Fibroblast of pulmonary artery (primary cell): ENCODE measurements at places on chromosomes 13 and 19.

DNA sequence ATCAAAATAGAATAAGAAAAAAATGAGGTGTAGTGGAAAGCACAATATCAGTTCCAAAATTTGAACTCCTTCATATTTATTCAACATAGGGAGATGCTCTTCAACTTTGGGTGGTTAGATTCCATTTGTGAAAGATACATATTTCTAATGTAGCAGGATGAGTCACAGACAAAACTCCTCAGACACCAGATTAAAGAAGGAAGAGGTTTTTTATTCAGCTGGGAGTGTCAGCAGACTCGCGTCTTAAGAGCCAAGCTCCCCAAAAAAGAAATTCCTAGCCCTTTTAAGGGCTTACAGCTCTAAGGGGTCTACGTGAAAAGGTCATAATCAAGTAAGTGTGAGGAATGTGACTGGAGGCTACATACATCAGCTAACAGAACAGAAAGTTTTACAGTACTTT, 6.8 kb upstream of the ZNF765 start:
- DNase-seq, result peak; percentile 5

DNA sequence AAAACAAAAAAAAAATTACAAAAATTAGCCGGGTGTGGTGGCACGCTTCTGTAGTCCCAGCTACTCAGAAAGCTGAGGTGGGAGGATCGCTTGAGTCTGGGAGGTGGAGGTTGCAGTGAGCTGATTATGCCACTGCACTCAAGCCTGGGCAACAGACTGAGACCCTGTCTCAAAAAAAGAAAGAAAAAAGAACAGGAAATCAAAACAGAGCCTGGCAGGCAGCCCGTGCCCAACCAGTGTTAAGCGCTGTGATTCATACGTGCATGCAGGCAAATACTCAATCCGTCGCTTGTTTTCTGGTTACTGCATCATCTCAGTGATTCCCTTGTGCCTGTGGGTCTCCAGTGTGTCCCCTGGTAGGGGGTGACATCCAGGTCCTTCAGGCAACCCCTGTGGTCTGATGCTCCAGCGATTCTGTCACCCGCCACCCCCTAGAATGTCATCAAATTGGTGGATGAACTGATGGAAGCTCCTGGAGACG, 18.1 kb downstream of the DDX39A start:
- peak; percentile 27 for DNase-seq

- no peak for DNase-seq
These were observed 3.7 kb downstream of the ATP4A start for GRCh38 chr19:35559781-35560180.

DNA sequence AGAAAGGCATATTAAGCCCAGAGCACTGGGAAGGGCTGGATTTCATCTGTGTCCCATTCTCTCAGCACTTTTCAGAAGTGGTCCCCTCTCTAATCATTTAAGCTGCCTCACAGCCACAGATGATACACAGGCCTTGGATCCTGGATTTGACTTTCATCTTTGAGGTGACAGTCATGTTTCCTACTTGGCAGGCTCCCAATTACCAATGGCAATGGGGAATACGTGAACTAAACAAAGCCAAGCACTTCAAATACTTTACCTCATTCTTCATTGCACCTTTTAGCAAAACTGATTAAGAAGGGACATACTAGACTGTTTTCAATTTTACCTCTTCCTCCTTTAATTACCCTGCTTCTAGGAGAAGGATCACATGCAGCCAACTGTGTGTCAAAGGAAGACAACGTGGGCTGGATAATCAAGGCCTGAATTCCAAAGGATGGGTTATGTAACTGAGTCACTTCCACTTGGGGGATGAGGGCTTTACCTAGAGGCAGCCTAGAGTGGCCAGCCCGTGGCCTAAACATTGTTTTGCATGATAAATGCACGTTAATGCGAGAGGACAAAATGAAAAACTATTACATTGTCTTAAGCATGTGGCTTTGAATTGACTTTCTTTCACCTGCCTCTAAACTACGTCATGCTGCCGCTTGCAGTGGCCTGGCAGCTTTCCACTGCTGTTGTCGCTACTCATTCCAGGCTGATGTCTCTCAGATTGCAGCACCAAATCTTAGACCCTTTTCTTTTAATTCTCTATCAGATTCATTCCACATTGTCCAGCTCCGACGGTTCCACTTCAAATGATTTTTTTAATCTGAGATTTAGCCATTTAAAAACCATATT, 95.0 kb downstream of the KCTD12 start:
- DNase-seq, result peak; percentile 22

GRCh38 chr19:2027361-2027760, 11.8 kb upstream of the BTBD2 start:
- DNase-seq, result peak; percentile 88

DNA sequence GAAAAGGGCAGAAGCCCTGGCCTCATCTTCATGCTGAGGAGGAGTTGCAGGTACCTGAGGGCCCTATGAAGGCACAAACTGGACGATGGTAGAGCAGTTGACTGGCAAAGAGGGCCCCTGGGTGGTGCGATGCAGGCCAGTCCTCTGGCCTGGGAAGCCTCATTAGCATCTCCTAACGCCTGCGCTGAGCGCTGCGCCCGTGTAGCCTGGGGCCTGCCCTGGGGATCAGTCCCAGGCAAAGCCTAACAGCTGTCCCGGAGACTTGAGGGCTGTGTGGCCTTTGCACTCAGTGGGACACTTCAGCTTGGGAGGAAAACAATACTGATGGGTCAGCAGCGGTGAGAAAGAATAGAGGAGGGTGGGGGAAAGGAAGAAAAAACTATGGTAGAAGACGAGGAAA, 187.7 kb downstream of the RAP2A start:
- no peak for DNase-seq

- no peak for DNase-seq
These were observed 562.1 kb upstream of the PCDH9 start for GRCh38 chr13:67792151-67792676.
